ENCODE measurements at places on chromosomes 6 and 20. TPM values are rescaled to one million over a fixed set of nuclear protein-coding genes. Genes with fewer than 3 reads are reported as not detected.

Gene HTR1E
- total RNA-seq = 15.8 TPM

Gene HS3ST5
- total RNA-seq = 7.1 TPM

Gene EPPIN
- not detected for total RNA-seq

Gene ANKS1A
- total RNA-seq = 36.0 TPM

Gene ZKSCAN8
- 33.3 TPM for total RNA-seq

Gene PCED1A
- total RNA-seq = 45.2 TPM

Gene PFDN6
- total RNA-seq = 66.1 TPM

Gene KDM1B
- 32.8 TPM for total RNA-seq

Gene TPX2
- total RNA-seq = 2.7 TPM

Gene RHAG
- total RNA-seq = not detected
